ENCODE measurements at places on chromosomes 11 and 22.

- no peak for DNase-seq
Measured at GRCh38 chr11:114120606-114121005, 61.1 kb downstream of the ZBTB16 start.

- DNase-seq = no peak
Measured at GRCh38 chr11:13695886-13696285, 27.4 kb downstream of the FAR1 start.

- DNase-seq = no peak
Measured at GRCh38 chr11:69000831-69001242, 12.2 kb downstream of the MRGPRF start.

- no peak for DNase-seq
Measured at GRCh38 chr22:35567351-35568141, 26.9 kb downstream of the RASD2 start.

GRCh38 chr11:17760102-17761029 is 25.8 kb downstream of the KCNC1 start:
- no peak for DNase-seq

- DNase-seq = no peak
Measured at GRCh38 chr11:121035780-121036179, 11.9 kb downstream of the TBCEL start.

GRCh38 chr22:49197986-49198704 is 629.5 kb downstream of the BRD1 start:
- DNase-seq = no peak

DNA sequence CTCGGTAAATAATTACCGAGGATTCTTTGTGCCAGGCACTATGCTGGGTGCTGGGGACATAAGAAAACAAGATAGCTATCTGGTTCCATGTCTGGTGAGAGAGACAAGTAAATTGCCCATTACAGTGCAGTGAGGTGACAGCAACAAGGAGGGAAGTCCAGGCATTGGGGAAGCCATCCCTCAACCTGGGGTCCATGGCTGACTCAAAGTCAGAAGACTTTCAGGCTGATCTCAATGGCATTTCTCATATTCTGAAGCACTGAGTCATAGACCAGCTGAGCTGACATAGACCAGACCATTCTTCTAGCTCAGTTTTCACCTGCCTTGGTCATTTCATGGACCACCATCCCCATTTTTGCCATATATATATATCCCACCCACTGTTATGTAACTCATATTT is 158.8 kb downstream of the TTC17 start:
- no peak for DNase-seq

- no peak for DNase-seq
Measured at GRCh38 chr11:128341280-128342248, 245.8 kb downstream of the ETS1 start.

DNA sequence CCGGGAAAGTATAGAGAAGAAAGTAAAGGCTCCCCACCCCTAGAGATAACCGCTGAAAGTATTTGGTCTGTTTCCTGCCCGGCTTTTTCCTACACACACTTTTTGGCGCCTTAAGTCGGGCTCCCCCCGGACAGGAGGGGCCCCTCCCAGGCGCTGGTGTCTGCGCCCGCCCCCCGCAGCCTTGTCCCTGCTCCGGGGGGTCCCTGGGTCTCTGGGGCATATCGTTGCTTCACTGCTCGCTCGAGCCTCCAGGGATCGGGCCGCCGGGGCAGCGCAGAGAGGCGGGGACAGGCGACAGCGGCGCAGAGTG is 928 bp upstream of the CRACR2B start:
- no peak for DNase-seq

DNA sequence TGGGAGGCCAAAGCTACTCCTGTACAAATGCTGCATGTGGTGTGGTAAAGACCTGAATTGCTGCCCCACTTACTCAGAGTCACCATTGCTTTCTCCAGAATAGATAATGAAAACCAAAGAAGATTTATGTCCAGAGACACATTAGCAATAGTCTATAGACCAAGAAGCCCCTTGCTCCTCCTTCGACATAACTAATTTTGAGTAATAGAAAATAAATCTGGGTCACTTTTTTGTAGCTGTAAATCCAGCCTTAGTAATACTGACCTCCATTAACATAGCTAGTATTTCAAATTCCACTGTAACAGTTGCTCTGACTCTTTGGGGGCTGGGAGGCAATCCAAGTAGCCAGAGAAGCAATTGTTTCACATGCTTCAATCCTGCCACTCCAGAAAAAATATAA is 145.9 kb downstream of the MAML2 start:
- DNase-seq = no peak

Measured in D721Med (cell line).